Stimulated activated CD8-positive, alpha-beta memory T cell treated with anti-CD3 and anti-CD28 coated beads, Interleukin-15, amount 100 ng/mL, for 4 hours (primary cell): ENCODE measurements at places on chromosomes 1 and 21.

DNA sequence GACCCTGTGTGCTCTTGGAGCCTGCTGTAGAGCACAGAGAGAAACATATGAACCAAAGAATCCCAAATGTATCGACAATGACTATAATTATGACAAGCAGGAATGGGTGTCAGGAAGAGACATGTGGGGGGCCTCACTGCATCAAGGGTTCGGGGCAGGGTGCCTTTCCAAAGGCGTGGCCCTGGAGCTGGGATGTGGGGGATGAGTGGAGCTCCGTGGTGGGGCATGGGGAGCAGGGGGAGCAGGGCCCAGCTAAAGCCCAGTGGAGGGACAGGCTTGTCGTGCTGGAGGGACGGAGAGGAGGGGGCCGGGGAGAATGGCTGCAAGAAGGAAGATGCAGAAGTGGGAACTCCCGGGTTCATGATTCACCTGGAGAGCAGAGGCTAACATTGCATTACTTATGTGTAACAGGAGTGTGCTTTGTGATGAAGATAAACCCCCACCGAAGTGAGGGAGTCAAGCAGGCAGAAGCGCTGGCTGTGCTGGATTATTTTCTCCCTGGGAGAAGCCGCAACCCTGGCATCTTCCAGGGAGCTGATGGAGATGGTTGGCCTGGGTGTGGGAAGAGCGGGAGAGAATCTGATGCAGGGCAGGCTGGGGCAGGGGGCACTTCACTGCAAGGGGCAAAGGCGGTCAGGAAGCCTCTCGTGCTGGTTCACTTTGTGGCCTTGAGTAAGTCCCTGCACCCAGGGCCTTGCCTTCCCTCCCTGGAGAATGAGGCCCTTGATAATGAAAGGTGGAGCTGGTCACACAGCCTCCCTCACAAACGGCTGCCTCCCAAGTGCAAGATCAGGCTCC lies 124.6 kb upstream of the RUNX3 start:
- DNase-seq: no peak

- no peak for DNase-seq
Observed at GRCh38 chr1:39173995-39174380, 30.5 kb upstream of the MACF1 start.

GRCh38 chr1:109762821-109763645 lies 690 bp downstream of the EPS8L3 start:
- no peak for DNase-seq

- no peak for DNase-seq
Observed at GRCh38 chr1:83756984-83757717, 241.8 kb downstream of the TTLL7 start.

DNA sequence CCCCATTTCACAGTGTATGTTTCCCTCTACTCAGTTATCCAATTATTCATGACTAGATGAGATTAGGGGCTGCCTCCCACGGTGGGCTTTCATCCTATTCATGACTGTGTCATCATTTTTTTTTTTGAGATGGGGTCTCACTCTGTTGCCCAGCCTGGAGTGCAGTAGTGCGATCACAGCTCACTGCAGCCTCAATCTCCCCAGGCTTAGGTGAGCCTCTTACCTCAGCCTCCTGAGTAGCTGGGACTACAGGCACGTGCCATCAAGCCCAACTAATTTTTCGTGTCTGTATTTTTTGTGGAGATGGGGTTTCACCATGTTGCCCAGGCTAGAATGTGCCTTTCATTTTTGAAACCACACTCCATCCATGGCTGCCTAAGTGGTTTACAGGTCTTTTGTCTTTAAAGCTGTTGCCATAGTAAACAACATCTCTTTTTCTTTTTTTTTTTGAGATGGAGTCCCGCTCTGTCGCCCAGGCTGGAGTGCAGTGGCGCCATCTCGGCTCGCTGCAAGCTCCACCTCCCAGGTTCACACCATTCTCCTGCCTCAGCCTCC lies 60.0 kb downstream of the PIK3CD start:
- no peak for DNase-seq
